GM12865 (cell line): ENCODE measurements at places on chromosomes 3 and 15.

GRCh38 chr15:93941697-93942096, 289.7 kb upstream of the MCTP2 start:
- no peak for DNase-seq

DNA sequence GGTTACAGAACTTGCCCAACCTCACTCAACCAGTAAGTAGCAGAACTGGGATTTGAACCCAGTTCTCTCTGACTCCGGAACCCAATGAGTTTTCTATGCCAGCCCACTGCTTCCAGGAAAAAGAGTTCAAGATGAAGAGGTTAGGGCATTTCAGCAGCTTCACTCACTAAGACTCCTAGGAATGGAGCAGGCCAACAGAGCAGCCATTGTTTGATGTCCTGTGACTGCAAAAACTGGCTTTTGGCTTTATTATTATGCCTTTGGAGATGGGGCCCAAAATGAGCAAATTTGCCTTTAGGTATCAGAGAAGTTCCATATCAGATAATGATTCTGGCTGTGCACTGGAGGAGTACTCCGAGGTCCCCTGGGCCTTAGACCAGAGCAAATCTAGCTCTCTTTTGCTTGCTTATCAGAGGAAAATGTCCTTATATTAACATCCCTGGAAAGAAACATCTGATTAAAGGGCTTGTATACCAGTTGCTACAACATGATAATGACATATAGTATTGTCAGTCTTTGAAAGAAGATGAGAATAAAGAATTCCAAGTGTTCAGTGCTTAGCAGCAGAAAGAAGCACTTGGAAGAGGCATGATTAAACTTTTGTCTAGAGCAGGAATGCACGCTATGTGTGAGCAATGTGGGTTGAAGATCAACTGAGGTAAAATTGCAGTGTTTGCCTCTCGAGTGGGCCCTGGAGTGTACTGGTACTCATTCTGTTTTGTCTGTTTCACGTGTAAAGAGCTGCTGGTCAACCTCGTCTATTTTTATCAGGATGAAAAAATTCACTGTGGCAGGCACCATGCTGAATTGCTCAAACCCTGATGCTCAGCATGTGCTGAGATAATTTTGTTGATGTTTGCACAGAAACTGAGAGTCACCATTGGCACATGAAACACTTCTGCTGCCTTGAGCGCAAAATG, 21.8 kb upstream of the KLHL24 start:
- DNase-seq: no peak

- no peak for DNase-seq
These were observed 100.4 kb downstream of the MYO5A start for GRCh38 chr15:52428297-52428696.

DNA sequence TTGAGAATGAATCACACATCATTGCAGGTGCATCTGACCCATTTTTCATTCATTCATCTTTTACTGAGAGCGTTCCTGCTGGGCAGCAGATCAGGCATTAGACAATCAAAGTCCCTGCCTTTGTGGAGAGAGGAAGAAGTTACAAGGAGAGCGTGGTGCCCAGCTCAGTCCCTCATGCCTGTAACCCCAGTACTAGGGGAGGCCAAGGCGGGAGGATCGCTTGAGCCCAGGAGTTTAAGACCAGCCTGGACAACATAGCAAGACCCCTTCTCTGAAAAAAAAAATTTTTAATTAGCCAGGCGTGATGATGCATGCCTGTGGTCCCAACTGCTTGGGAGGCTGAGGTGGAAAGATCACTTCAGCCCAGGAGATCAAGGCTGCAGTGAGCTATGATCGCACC, 35.0 kb upstream of the MEX3B start:
- DNase-seq: no peak

- no peak for DNase-seq
These were observed 249.7 kb upstream of the CNTN4 start for GRCh38 chr3:1848935-1849334.

DNA sequence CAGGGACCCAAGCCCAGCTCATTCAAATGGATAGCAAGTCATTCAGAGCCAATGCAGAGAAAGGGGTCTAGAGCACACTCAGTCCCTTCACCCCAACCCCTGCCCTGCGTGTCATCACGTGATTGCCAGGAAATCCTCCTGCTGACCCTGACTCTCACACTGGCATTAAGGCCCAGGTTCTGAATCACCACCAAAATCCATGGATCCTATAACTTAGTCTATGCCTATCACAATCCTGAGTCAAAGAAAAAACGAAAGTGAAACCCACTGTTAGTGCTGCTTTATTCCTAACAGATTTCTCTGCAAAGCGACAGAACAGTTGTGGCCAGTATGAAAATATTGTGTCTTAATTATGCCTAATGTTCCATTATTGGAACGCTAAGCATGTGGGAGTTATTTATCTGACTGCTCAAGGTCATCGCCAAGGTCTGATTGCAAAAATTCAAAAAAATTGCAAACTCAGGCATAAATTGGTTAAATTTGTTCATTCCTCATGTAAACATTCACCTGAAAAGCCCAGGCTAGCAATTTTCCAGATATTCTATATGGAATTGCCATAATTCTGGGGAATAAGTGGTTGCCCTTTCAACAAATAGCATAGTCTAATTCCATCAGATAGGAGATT, 108.7 kb upstream of the EIF1B start:
- no peak for DNase-seq

DNA sequence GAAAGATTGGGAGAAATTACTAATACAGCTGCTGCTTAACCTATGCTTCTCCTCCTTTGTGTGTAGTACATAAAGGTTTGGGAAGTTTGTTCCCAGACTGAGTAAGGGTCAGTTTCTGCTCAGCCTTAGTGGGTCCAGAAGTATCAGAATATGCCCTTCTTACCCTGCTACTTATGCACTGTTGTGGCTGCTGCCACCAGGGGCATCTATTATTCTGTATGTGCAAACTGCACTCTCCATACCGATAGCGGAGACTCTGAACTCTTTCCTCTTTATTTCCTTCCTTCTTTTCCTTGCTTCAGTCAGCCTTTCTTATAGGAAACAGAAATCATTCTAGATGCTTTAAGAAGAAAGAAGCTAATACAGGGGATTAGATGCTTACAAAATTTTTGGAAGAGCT, 4.0 kb downstream of the NEDD4 start:
- DNase-seq: no peak

- DNase-seq: no peak
These were observed 17.6 kb downstream of the CTSH start for GRCh38 chr15:78927077-78927790.

DNA sequence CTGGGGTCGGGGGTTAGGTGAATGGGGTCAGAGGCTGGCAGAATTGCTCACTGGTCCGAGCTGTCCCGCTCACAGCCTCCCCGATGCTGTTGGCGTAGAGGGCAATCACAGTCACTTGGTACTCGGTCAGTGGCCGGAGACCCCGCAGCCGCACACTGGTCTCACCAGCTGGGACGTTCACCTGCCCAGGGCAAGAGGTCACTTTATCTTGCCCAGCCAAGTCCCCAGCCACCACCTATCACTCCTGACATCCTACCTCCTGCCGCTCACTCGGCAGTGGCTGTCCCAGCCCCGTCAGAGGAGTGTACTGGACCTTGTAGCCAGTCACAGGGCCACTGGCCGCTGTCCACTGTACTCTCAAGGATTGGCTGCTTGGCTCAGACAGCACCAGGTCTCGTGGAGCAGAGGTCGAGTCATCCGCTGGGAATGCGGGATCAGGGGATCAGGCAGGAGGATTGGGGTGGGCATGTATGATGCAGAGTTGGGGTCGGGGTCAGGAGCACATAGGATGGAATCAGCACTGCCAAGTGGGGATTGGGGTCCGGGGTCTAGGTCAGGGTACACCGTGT, 2.5 kb downstream of the COL7A1 start:
- no peak for DNase-seq

- no peak for DNase-seq
These were observed 367.9 kb upstream of the PROK2 start for GRCh38 chr3:72152551-72153476.

GRCh38 chr3:129989414-129989813, 14.9 kb downstream of the TRH start:
- no peak for DNase-seq

DNA sequence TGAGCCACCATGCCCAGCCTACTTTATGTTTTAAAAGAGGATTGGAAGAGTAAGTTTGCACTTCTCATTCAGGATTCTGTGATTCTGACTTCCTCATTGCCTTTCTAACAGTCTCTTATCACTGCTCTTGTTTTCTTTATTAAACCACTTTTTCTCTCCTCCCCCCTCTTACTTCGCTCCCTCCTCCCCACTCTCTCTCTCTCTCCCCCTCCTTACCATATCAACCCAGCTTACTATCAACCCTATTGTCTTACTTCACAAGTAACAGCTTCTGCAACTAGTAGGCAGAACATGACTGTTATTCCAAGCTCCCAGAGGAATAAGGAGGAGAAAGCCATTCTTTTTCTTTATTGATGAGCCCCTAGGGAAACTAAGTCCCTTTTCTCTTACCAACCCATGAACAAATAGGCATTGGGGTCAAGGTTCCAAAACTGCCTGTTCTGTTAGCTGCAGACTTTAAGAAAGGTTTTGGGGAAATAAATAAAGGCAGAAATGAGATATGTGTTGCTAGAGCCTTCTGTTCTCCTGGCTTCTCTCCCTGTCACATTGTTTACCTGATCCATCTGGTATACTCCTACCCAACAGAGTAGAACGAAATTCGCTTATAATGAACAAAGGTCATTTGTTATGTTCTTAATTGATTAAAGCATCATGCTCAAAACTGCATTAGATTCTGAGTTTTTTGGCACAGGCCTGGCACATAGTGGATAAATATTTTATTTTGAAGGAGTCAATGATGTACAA, 56.4 kb upstream of the RASGRP1 start:
- no peak for DNase-seq

GRCh38 chr3:132535575-132536441, 61.3 kb upstream of the ACKR4 start:
- DNase-seq: peak; percentile 84

DNA sequence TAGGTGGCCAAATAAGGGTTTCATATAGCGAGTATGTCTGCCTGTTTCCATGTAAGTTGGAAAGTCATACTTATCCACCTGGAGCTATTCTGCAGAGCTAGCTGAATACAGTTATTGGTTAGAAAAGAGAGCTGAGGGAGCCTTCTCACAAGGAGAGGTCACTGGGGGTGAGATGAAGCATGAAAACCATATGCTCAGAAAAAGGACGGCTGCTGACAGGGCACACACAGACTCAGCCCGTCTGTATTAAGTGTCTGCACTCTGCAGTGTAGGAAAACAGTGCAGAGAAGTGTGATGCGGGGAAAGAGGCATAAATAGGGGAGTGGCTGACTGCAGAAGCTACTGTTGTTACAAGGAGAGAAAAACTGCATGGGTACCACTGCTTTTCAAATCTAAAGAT, 58.2 kb downstream of the C3orf70 start:
- no peak for DNase-seq

DNA sequence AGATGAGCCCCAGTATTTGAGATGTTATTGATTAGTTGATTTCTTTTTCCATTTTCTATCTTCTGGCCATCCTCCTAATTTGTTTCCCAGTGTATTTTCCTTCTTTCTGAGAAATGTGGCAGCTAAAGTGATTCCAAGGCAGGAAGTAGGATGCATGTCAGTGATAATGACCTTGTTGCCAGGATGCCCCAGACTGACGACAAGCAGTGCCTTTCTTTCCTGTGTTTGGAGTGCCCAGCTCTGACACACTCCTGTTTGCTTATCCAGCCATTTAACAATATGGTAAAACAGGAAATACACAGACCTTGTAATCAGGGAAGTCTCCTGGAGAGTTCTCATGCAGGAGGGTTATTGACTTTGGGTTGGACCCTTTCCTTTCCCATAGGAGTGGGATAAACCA, 20.4 kb downstream of the TMOD2 start:
- DNase-seq: no peak
